Urothelium cell line (cell line): ENCODE measurements at places on chromosomes 1 and 21.

DNA sequence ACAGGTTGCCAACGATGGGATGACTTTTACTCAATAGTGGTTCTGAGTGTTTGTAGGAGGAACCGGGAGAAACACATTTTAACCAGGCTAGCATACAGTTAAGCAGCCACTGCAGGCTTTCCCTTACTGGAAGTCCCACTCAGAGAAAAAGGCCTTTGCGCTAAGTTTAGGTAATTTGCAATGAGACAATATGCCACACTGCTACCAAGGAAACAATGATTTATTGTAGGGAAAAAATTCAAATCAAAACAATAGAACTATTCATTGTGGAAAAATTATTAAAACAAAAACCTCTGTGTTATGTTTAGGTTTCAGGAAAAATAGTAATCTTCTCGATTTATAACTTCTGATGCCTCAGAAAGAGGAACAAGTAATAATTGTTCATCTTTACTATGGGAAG is 51.4 kb upstream of the CR2 start:
- no peak for DNase-seq

DNA sequence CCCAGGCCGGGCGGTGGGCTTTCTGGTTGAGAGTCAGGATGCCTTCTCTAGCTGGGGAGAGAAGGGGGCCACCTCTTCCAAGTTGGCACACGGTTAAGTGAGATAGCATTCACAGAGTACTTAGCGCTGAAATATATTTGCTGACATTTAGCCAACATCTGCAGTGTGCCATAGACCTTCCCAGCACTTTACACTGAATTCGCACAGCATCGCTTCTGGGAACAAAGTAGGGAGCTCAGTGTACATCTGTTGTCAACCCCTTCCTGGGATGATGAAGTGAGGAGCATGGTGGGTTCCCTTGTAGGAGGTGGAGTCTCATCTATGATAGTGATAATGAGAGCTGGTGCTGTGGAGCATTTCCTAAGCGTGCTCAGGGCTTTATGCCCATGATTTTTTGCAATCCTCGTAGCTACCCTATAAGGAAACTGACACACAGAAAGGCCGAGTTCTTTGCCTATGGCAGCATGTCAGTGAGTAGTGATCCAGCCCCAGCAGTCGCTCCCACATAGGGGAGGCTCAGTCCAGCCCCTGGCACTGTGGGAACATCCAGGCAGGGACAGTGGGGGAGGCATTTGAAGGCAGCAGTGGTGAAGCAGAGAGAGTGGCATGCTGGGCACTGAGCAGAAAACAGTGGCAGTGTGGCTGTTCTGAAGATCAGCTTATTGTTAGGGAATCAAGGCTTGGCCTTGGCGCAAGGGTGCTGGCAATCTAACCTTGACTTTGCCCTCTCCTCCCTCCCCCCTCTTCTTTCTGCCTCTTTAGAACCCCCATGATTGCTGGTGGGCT is 176.2 kb downstream of the PGBD5 start:
- no peak for DNase-seq

- DNase-seq, result no peak
These were observed 173.1 kb downstream of the LMO4 start for GRCh38 chr1:87501738-87502137.

GRCh38 chr1:51990478-51990965 is at the start of gene RAB3B:
Gene RAB3B, minus strand, starts transcription at chr1:51990700. Its CDS starts 13,583 bp downstream, at chr1:51977117.
- peak; percentile 95 for DNase-seq

DNA sequence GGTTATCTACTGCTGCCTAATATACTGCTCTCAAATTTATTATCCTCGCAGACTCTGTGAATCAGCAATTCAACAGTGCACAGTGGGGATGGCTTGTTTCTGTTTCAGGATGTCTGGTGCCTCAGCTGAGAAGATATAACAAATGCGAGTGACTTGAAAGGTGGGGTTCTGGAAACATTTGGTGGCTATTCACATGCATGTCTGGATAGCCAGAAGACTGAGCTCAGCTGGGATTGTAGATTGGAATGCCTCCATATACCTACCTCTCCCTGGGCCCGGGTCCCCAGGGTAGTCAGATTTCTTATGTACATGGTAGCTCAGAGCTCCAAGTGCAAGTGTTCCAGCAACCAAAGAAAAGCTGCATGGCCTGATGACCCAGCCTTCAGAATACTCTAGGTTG is 176.3 kb downstream of the IER5 start:
- DNase-seq, result no peak

GRCh38 chr21:28751176-28751575 is 241.5 kb downstream of the LTN1 start:
- no peak for DNase-seq

GRCh38 chr1:25541889-25542658 is 1.3 kb upstream of the LDLRAP1 start:
- DNase-seq, result no peak

GRCh38 chr1:82894635-82895034 is 1093.9 kb downstream of the ADGRL2 start:
- DNase-seq, result no peak

DNA sequence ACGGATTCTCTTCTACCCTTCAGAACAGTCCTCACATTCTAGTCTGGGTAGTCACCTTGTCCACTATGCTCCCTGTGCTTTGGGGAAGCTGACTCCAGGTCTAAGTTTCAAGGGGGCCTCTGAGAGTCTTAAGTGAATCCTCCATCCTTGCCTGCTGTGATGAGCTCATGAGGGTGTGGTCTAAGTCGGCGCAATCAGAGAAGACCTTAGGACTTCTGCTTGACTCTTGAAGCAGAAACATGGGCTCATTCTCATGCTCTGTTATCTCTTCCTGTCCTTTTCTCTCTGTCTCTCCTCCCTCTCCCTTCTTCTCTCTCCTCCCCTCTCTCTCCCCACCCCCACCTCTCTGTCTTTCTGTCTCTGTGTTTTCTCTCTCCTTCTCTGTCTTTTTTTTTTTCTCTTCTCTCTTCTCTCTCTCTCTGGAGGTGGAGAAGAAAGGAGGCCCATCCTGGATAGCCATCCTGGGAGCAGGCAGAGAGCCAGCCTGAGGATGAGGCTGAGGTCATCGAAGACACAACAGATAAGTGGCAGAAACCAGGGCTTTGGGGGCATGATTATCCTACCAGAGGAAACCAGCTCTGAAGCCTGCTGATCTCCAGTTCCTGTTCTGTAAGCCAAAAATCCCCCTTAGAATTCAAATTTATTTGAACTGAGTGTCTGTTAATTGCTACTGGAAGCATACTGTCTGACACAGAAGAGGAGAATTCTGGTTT is 245.6 kb downstream of the SIPA1L2 start:
- no peak for DNase-seq

DNA sequence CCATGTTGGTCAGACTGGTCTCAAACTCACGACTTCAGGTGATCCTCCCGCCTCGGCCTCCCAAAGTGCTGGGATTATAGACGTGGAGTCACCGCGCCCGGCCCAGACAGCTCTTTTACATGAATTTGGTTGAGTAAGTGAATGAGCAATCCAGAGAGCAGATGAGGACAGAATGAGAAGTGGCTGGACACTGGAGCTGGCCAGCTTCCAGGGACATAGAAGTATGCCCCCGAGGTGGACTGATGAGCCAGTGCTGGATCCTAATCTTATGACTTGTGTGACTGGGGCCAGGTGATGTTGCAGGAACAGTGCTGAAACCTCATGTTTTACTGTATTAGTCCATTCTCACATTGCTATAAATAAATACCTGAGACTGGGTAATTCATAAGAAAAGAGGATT is 35.9 kb upstream of the KANK4 start:
- DNase-seq, result no peak

- no peak for DNase-seq
These were observed 678 bp downstream of the LSM10 start for GRCh38 chr1:36397083-36397377.

- DNase-seq, result no peak
These were observed 6.1 kb downstream of the CD1C start for GRCh38 chr1:158295791-158296190.

GRCh38 chr1:19869929-19870328 is 12.3 kb upstream of the OTUD3 start:
- peak; percentile 19 for DNase-seq

- no peak for DNase-seq
These were observed 61.3 kb downstream of the SH3GLB1 start for GRCh38 chr1:86765674-86766073.

GRCh38 chr1:181391301-181391900 is 91.9 kb upstream of the CACNA1E start:
- no peak for DNase-seq

DNA sequence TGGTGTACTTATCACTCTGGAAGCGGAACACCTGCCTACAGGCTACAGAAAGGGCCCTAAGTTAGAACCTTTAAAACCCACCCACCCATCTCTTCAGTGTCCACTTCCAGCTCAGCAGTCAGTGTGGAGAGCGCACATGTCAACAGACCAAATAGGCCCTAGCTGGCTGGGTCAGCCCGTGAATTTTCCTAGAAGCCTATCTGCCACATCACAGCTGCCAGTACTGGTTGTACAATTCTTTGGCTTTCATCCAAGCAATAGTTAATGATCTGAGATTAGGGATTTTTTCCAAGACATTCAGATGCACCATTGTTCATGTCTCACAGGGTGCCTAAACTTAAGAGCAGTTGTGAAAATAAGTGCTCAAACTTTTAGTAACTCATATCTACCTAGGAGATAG is 197.1 kb downstream of the KCNK2 start:
- DNase-seq, result no peak

DNA sequence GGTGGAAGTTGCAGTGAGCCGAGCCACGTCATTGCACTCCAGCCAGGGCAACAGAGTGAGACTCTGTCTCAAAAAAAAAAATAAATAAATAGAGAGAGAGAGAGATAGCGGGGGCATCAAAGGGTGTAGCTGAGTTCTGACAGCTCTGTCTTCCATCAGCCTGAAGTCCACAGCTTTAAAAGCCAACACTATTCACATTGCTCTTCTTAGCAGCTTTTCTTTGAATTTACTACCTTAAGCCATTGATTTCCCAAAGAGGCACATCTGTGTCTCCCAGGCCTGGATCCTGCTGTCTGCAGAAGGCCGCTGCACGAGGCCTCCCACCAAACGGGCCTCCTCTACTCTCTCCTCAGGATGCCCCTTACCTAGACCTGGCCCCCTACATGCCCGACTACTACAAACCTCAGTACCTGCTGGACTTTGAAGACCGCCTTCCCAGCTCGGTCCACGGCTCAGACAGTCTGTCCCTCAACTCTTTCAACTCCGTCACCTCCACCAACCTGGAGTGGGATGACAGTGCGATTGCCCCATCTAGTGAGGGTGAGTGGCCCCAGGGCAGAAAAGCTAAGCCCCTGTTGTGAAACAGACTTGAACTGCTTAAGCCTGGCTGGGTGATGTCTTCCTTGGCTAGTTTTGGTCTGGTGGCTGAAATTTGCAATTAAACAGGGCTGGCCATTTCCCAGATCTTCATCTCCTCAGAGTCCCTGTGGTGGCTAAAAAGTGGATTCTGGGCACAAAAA is 16.5 kb upstream of the SLC25A34 start:
- DNase-seq, result no peak

DNA sequence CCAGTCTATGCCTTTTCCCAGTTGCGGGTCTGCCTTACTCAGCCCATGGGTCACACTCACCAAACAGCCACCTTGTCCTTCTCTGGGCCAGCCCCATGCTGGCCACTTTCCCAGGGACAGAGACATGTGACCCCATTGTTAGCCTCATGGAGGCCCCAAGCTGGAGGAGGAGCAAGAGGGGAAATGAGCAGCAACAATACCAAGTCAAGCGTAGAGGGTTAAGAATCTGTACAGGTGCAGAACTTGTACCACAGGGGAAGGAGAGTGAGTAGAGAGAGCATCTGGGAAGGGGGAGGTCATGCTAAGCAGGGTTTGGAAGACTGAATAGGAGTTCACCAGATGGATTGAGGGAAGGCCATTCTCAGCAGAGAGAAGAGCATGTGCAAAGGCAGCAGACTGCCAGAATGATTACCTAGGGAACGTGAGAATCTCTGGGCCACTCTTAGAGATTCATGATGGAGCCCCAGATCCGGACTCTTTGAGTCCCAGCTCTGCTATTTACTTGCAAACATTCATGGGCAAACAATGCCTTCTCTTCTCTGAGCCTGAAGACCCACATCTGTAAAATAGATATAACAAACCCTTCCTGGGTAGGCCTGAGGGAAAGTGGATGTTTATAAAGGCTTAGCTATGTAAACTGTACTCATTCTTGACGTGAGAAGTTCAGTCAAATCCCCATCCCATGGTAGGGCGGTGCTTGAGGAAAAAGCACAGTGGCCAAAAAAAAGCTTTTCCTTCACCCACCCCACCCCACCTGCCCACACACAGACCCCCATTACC is 2.8 kb upstream of the SLC2A1 start:
- no peak for DNase-seq

GRCh38 chr1:97144527-97144926 is 422.9 kb downstream of the PTBP2 start:
- peak; percentile 29 for DNase-seq

DNA sequence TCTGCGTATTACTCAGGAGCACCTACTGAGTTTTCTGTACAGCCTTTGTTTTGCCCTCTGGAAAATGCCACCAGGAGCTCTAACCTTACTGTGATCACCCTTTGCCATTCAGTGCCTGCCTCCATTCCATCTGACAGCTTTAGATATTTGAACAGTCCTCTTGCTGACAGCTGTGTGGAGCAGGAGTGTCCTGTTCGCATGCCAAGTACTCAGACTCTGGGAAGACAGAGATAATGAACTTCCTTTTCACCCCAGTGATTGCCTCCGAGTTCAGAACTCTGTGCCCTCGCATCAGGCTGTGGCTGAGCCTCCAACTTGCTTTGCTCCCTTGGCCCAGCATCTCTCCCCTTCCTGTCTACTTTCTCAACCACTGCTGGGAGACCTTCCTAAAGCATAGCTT is 74.0 kb downstream of the CACNA1E start:
- no peak for DNase-seq

GRCh38 chr1:195866091-195866780 is 742.0 kb downstream of the KCNT2 start:
- DNase-seq, result no peak

DNA sequence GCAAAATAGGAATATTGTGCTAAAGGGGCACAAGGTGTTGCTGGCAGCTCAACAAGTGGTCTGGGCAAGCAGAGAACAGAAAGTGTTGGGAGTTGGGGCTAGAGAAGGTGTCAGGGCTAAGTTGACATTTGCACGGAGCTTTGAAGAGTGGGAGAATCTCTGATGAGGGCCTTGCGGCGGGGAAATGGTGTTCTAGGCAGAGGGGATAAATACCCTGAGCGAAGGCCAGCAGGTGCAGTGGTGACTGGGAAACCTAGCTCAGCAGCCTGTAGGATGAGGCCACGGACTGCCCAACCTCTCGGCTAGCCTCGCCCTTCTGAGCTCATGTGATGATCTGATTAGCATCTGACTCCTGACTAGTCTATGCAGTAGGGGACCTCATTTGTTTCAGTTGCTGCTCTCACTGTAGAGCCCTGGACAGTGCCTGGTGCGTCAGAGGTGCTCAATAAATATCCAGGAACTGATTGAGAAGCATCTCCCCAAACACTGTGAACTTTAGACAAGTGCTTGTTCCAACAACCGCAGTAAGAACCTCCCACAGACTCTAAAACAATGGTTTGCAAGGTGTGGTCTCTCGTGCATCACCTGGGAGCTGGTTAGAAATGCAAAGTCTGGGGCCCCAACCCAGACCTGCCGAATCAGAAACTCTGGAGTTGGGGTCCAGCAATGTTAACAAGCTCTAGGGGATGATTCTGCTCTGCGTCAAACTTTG is 1.0 kb upstream of the FOXO6 start:
- no peak for DNase-seq

GRCh38 chr1:58620259-58620658 is 43.2 kb upstream of the TACSTD2 start:
- DNase-seq, result no peak

- DNase-seq, result no peak
These were observed at the start of gene TTLL10 for GRCh38 chr1:1173793-1174415. Gene TTLL10, plus strand, starts transcription at chr1:1173880. Its CDS starts 5,336 bp downstream, at chr1:1179216.
